ENCODE measurements at places on chromosomes 2 and 18.

DNA sequence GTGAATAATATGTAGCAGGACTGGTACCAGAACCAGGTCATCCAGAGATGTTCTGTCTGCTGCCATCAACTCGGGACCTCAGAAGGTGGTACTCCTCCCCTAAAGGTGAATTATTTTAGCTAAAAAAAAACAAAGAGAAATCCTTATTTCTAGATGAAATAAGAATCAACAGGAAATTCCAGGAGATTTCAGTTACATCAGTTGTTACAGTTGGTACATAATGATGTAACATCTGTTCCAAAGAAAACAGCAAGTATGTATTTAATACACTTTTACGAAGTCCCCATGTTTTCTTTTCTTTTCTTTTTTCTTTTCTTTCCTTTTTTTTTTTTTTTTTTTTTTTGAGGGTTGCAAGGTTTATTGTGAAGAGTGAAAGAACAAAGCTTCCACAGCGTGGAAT is 33.6 kb upstream of the CD28 start:
- no peak for DNase-seq

DNA sequence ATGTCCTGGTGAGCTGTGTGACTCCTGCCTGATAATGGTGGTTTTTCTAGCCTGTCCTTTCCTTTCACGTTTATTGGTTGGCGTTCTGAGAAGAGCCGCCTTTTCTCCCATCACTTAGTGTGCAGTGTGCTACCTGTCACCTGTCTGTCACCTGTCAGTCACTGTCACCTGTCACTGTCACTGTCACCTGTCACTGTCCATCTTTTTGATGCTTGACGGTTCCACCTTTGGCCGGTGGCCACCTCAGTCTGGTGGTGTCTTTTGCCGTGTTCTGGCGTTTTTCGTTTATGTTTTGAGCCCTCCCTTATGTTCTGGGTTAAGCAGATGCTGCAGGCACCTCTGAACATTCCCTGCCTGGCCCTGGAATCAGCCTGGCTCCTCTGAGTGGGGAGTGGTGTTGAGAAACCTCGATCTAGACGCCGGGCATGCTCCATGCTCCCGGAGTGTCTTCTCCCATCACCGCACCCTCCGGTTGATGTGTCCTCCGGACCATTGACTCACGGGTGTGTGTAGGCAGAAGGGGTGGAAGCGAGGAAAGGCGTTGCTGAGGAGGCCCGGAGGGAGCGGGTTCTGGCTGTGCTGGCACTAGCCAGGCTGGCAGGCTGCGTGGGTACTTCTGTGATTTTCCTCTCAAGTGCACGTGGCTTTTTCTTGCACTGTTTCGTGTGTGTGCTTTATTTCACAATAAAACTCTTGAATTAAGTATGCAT is 20.7 kb downstream of the DTYMK start:
- DNase-seq, result no peak

GRCh38 chr18:25646971-25647370 is 295.0 kb upstream of the ZNF521 start:
- DNase-seq, result no peak

DNA sequence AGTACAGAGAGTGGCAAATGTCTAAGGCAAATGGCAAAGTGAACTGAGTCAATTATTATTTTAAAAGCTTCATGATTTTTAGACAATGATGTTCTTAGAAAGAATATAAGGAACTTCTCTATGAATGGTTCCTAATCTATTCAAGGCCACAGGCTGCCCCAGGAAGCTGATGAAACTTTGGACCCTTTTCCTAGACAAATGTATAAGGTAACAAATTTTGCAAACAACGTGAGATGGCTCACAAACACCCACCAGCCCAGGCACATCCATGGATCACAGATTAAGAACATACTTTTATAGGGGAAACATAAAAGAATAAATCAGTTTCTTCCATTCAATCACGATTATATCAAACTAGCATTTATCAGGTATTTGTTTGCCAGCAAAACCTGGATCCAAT is 659.0 kb downstream of the IRS1 start:
- no peak for DNase-seq

DNA sequence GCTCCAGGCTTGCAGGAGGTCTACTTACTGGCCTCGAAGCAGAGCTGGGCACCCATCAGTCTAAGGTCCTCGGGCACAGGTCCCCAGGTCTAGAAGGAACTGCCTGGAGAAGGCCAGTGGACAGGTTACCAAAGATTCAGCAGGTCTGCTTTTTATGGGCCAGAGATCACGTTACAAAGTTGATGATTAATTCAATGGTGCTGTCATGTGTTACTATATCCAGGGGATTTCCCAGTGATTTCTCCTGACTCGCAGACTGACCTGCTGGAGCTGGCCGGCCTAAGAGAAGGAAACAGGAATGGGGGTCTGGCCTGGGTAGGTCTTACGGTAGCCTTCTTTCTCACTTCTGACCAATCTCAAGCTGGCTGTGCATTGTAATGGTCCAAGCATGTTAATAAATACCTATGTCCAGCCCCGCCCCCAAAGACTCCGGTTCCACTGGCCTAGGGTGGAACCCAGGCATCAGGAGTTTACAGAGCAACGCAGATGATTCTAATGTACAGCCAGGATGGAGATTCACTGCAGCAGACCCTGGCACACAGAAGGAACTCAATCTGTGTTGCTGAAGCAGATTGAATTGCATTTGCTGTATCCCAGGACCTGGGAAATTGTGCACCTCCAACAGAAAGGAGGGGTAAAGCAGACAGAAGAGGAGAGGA is at the start of gene NEURL3:
NEURL3 (minus strand) TSS at position 127 of the 659 bp plus-strand sequence; CDS start at position 56, 71 bp downstream.
- DNase-seq, result peak; percentile 67

GRCh38 chr2:226743915-226744314 is 55.7 kb downstream of the IRS1 start:
- no peak for DNase-seq

DNA sequence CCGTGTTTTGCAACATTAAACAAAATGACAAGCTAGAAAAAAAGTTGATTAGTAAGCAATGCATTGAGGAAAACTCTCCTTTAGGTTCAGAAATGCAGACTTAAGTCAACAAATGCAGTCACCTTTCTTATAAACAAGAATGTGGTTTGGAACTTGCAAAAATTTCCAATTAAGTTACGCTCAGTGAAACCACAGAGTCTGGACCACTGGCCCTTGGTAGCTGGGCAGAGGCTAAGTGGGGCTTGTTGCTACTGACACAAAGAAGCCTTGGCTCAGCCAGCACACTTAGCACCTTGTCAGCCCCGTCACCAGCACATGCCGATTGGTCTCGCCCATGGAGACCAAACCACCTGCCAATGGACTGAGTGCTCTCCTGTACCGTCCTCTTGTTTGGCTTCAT is 53.0 kb downstream of the SMIM21 start:
- DNase-seq, result no peak

Measured in urothelium cell line (cell line).